ENCODE measurements at places on chromosomes 1 and 21.

- DNase-seq = no peak
Measured at GRCh38 chr1:174556392-174556791, 108.6 kb downstream of the GPR52 start.

DNA sequence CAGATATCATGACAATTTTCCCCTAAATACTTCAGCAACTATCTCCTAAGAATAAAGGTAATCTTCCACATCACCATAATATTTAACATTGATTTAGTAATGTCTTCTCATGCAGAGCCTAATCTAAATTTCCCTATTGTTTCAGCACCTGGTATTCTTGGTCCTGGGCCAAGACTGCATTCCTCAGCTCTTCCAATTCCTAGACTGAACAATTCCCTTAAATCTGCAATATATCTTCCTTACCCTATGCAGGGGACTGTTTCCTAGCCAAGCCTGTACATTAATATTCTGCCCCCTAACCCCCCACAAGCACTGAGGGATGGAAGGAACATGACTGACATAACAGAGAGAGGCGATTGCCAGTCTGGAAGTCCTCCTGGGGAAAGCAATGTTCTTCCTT lies 28.7 kb upstream of the DISP1 start:
- DNase-seq = peak; percentile 80

- DNase-seq = no peak
Measured at GRCh38 chr21:29571949-29572348, 273.2 kb downstream of the BACH1 start.

DNA sequence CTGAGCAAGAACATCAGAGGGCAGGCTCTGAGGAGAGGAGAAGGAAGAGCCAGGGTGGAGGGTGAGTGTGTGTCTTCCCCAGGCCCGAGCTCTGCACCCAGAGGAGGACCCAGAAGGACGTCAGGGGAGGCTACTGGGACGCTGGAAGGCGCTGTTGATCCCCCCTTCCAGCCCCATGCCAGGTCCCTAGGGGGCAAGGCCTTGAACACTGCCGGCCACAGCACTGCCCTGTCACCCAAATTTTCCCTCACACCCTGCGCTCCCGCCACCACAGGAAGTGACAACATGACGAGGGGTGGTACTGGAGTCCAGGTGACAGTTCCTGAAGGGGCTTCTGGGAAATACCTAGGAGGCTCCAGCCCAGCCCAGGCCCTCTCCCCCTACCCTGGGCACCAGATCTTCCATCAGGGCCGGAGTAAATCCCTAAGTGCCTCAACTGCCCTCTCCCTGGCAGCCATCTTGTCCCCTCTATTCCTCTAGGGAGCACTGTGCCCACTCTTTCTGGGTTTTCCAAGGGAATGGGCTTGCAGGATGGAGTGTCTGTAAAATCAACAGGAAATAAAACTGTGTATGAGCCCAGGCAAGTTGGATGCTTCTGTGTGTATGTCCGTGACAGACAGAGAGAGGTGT lies 17.1 kb downstream of the BCAN start:
- DNase-seq = no peak

DNA sequence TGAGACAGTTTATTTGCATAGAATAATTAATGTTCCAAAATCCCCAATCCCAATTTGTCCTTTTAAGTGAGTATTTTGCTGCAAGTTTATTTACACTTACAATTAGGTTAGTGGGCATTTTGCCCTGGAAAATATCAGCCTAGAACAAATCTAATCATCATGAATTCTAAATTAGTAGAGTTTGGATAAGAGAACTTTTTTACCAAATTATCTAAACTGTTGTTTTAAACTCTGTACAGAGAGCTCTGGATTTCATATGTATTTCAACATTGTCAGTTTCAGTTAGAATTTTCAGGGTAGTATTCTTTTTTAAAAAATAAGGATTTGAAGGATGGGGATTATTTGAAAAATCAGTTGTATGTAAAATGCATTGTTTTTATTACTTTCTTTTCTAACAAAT lies 27.8 kb upstream of the UBE2U start:
- DNase-seq = no peak

GRCh38 chr1:244953901-244954300 lies 89.6 kb upstream of the HNRNPU start:
- no peak for DNase-seq

GRCh38 chr1:239383714-239384113 lies 2.7 kb upstream of the CHRM3 start:
- no peak for DNase-seq

DNA sequence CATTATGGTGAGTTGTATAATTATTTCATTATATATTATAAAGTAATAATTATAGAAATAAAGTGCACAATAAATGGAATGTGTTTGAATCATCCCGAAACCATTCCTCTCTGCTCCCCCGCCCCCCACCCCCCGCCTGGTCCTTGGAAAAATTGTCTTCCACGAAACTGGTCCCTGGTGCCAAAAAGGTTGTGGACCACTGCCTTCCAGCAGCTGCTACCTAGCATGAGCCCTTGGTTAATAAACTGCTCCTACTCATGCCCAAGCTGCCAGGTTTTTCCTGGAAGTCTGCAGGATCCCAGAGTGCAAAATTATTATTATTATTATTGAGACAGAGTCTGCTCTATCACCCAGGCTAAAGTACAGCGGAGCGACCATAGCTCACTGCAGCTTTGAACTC lies 6.8 kb upstream of the IFNGR2 start:
- no peak for DNase-seq

DNA sequence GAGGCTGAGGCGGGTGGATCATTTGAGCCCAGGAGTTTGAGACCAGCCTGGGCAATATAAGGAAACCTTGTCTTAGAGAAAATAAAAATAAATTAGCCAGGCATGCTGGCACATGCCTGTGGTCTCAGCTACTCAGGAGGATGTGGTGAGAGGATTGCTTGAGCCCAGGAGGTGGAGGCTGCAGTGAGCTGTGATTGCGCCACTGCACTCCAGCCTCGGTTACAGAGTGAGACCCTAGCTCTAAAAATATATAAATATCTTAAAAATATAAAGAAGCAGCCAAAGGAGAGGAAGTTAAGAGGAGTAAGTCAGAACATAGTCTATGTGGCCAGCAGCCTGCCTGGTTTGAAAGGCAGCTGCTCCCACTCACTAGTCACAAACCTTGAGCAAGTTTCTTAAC lies 4.5 kb upstream of the IL10RB start:
- no peak for DNase-seq

GRCh38 chr1:104646233-104646632 lies 896.5 kb downstream of the AMY1C start:
- no peak for DNase-seq

- no peak for DNase-seq
Measured at GRCh38 chr1:75587692-75588091, 23.2 kb downstream of the SLC44A5 start.

DNA sequence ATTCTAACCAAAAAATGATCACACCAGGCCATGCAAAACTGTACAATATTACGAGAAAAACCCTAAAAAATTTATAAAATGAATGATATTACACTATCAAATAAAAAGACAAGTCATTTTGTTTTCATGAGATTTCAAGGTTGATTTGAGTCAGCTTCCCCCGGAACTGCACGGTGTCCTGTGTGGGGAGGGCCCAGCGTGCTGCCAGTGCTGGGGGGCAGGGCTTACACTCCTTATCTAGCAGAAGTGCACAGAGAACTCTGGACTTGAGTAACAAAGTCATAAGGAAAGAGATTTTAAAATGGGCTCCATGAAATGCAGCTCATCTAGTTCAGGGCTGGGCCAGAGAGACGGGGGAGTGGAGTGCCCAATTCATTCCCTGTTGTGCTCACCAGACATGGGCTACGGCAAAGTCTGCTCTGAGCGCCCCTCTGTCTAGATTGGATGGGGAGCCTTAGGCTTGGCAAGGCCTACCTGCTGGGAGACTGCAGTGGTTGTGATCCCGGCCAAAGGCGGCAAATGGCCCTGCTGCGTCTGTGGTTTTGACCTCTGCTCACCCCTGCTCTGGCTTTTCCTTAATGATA lies 50.1 kb downstream of the COQ8A start:
- no peak for DNase-seq

GRCh38 chr1:39398278-39399021 lies 93.0 kb upstream of the BMP8A start:
- DNase-seq = no peak

- DNase-seq = no peak
Measured at GRCh38 chr21:19228226-19228625, 824.6 kb upstream of the TMPRSS15 start.

- no peak for DNase-seq
Measured at GRCh38 chr1:3663999-3664699, 11.8 kb downstream of the TP73 start.

DNA sequence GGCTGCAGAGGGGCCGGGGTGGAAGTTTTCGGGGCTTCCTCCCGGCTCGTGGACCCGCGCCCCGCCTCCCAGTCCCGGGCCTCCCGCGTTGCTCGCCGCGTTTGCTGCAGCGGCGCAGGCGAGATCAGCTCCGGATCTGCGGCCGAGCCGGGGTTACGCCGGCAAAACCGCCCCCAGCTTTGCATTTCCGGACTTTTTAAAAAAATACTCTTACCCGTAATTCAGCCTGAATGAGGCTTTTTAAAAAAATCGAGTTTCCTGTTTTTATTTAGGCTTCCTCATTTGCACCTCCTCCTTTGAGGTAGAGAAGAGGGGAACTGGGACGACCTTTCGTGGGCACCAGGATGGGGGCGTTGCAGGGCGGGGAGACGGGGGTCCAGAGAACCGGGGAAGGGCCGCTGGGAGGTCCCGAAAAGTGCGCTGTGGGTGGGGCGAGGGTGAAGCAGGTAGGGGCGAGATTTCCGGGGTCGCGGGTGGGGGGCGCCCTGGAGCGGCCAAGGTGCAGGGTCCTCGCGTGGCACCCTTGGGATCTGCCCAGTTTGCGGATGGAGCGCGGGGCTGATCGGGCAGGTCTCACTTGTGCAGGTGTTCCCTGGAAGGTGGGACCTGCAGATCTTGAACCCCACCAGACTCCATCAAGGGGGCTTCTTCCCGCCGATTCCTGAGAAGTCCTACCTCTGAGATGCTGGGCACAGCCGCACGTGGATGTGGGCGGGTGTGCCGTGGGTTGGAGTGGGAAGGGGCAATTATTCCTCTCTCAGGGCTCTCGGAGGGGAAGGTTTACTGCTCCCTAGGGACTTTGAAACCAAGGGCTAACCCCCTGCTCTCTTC lies 1.1 kb downstream of the PIK3CD start:
- DNase-seq = no peak

DNA sequence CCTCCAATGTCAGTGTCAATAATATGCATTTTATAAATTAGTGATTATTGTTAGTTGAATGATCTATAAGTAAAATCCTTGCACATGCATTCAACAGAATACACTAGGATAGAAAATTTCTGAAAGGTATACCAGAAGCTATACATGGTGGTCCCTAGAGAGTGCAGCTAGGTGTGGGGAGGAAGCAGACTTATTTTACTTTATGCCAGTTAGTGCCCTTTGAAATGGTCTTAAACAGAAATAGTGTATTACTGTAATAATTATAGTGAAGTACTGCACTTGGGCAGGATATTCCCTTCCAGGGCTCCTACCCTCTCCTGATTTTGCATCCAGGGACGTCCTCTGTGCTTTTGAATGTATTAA lies 23.2 kb upstream of the WDR26 start:
- DNase-seq = no peak

DNA sequence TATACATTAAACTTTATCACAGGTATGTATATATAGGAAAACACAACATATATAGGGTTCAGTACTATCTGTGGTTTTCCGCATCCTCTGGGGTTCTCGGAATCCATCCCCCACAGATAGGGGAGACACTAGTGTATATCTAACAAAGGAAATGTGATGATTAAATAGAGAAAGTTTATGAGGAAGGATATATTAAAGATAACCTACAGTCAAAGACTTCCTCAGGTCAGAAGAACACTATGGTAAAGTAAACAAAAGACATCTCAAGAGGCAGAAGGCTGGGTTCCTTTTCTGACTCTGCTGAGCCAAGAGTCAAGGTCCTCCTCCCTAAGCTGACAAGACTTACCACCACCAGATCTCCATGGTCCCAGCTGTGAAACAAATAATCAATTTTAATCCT lies 12.1 kb downstream of the USP24 start:
- DNase-seq = no peak

- no peak for DNase-seq
Measured at GRCh38 chr1:22330092-22330759, 121.4 kb upstream of the ZBTB40 start.

GRCh38 chr1:202009326-202010179 lies 834 bp upstream of the ELF3 start:
- peak; percentile 88 for DNase-seq

- DNase-seq = no peak
Measured at GRCh38 chr1:5559078-5559477, 433.1 kb downstream of the NPHP4 start.

DNA sequence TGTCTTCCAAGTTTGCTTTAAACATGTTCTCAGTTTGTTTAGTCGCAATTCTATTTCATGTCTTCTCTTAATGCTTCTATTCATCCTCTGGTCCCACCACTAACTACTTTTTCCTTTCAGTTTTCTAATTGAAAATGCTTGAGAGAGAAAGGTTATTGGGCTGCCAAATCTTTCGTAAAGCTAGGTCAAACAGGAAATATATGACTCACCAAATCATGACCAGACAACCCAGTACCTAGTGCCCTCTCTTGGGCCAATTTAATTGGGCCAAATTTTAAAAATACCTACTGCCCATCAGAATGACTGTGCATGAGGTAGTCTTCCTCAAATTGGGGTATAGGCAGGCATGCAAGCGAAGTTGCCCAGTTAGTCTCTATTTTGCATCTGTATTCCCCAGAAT lies 295.4 kb upstream of the PBX1 start:
- no peak for DNase-seq

DNA sequence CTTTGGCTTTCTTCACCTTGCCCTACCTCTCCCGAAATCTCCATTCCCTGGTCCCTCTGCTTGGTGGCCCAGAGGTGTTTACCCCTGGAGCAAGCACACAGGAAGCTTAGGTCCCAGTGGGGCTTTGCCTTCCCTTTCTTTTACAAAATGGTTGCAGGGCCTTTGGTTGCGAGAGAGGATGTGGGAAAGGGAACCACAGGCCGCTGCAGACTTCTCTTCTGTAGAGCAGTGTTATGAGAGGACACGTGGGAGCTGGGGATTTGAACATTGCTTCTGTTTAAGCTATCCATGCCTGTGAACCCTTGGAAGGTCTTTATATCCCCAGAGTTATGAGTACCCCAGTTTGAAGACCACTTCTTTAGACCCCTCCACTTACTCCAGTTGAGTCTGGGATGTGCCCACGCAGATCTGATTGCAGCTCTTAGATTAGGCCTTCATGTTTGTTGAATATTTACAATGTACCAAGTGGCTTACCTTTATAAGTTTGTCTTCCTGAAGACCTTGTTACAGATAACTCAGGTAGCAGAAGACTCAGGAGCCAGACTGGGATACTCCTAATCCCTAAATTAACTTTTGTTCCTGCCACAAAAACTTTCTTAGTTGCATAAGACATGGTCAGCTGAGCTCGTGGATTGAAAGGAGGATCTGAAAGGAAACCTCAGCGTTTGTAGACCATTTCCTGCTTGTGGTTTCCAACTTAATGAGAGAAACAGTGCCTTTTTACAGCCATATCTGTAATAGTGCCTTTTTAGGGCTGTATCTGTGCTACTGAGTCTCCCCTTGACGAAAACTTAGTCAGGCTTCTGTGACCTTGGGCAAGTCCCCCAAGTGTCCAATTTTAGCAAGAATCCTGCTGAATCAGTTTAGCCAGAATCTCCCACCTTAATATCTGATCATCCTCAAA lies 21.9 kb upstream of the IVNS1ABP start:
- no peak for DNase-seq

- no peak for DNase-seq
Measured at GRCh38 chr1:181541947-181542346, 58.6 kb downstream of the CACNA1E start.

- DNase-seq = no peak
Measured at GRCh38 chr1:205535096-205535495, 30.6 kb downstream of the CDK18 start.

GRCh38 chr1:90134175-90134955 lies 139.5 kb downstream of the ZNF326 start:
- peak; percentile 62 for DNase-seq

- DNase-seq = no peak
Measured at GRCh38 chr21:16421007-16421406, 691.2 kb downstream of the USP25 start.
